ENCODE measurements at places on chromosomes 4 and X.

DNA sequence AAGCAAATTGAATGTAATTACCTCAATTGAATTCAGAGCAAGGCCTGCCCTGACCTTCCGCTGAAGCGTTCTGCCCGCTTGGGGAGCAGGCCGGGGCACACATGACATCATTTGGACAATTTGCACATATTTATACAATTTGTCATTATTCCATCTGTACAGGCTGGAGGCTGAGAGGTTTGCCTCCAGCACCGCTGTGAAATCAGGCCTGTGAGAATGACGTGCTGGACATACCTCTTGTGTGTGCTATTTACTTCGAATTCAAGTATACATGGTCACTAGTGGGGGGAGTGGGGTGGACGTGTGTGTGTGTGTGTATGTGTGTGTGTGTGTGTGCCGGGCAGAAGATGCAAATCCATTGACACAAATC is 285.6 kb downstream of the SHOX start:
- DNase-seq: no peak

GRCh38 chrX:149495573-149496071 is 9.5 kb downstream of the IDS start:
- no peak for DNase-seq

DNA sequence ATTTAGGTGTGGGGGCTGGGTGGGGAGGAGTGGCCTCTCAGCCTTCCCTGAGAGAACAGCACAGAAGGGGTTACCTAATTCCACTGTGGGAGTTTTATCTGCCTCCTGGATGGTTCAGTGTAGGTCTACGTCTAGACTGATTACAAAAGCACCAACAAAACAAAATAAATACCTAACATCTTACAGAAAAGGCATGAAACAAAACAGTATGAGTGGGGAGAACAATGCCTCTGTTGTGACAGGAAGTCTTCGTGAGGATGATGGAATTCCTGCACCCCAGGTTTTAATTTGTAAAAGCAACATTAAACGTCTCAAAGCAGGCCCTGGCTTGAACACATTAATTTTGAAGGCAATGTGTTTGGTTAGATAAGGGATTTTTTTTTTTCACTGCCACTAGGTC is 112.1 kb upstream of the GPC4 start:
- DNase-seq: no peak

GRCh38 chrX:102515975-102516941 is at the start of gene TMSB15A:
Gene TMSB15A (minus strand): TSS chrX:102516739.
- DNase-seq: peak; percentile 24

GRCh38 chr4:118957722-118958445 is 69.2 kb downstream of the SYNPO2 start:
- DNase-seq: no peak

- DNase-seq: no peak
These were observed 10.3 kb downstream of the CTBP1 start for GRCh38 chr4:1238676-1239000.

- peak; percentile 39 for DNase-seq
These were observed 159.1 kb downstream of the NSUN7 start for GRCh38 chr4:40908702-40909362.

DNA sequence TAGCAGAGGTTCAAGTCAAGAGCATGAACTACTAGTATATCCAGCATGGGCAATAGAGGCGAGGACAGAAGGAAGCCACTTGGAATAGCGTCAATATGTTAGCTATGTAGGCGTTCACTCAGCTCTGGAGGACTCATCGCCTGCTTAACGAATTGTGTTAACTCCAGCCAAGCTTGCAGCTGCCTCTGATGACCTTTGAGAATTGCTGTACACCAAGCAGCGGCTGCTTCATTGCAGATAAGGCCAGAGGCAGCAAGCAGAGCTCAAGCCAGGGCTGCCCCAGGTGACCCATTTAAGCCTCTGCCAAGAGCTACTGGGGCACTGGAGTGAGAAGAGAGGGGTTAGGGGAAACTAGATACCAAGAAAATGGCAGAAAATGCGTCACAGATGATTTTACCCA is 160.2 kb upstream of the IGFBP7 start:
- DNase-seq: no peak

DNA sequence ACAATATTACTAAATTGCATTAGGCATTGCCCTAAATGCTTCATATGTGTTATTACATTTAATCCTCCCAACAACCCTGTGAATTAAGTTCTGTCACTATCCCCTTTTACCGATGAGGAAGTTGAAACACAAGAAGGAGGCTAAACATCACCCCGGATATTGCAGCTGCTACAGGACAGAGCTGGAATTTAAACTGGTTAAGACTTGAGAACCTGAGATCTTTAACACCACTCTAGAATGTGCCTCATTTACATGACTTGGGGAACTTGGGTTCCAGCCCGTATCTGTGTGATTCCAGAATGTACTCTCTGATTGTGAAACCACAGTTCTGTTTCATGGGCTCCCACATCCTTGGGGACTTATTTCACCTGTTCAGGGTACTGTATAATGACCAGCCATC is 165.1 kb upstream of the PPARGC1A start:
- DNase-seq: no peak

DNA sequence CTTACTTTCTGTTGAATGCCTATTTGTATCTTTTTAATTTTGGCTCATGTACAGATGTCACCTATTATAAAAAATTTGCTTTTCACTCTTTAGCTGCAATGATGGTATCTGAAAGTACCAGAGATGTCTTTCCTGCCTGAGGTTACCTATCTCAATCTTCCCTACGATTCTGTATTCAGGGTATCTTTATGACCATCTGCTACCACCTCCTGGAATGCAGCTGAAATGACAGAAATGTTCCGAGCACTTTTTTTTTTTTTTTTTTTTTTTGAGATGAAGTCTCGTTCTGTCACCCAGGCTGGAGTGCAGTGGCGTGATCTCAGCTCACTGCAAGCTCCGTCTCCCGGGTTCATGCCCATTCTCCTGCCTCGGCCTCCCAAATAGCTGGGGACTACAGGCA is 136.4 kb downstream of the REPS2 start:
- no peak for DNase-seq

DNA sequence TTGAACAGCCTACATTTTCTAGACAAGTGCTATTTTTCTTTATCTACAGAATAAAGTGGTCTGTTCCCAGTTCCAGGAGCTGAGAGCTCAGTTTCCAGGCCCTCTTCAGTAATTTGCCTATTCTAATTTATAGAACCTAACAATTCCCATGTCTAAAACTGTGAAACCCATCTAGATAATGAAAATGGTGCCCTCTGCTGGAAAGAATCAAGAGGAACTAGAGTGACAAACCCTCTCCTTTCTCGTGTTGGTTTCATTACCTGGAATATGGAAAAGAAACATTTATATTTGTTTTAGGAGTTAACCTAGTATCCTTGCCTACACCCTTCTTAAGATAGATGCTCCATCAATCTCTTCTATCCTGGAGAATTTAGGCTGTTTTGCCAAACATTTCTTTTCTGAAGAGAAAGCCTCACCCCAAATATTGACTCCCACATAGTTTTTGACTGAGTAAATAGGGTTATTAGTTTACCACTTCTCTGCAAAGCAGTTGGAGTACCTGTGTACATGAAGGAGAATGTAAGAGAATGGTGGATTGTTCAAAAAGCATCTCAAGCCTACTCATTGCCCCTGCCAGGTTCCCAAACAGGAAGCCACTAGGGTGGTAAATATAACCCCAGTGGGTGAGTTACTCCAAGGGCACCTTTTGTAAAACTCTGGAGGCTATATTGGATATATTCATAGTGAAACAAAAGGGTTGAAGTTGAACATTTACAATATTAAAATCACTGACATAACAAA is 121.6 kb downstream of the RASL11B start:
- no peak for DNase-seq

- DNase-seq: no peak
These were observed 185.2 kb downstream of the SPRY1 start for GRCh38 chr4:123581802-123582201.

- DNase-seq: no peak
These were observed 117.2 kb downstream of the TEX13C start for GRCh38 chrX:125436855-125437254.

GRCh38 chr4:61889117-61889516 is 689.0 kb downstream of the ADGRL3 start:
- DNase-seq: no peak

GRCh38 chr4:90254357-90254756 is 127.2 kb downstream of the CCSER1 start:
- DNase-seq: no peak

DNA sequence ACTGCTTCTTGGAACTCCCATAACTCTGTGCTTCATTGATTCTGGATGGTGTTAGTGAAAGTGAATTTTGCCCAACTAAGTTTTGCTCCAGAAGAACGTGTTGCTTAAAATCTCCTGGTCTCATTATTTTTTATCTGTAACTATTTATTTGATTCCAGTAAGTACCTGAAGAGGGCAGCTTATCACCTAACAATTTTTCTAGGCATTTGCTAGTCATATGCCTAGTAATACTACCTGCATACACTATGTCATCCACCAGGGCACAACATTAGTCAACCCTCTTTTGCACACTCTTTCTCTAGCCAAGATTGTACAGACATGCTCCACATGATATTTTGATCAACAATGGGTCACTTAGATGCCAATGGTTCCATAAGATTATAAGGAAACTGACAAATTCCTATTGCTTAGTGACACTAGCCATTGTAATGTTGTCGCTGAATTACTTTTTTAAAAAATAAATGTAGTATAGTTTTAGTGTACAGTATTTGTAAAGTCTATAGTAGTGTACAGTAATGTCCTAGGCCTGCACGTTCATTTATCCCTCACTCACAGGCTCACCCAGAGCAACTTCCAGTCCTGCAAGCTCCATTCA is 499.9 kb upstream of the AADAT start:
- DNase-seq: no peak

DNA sequence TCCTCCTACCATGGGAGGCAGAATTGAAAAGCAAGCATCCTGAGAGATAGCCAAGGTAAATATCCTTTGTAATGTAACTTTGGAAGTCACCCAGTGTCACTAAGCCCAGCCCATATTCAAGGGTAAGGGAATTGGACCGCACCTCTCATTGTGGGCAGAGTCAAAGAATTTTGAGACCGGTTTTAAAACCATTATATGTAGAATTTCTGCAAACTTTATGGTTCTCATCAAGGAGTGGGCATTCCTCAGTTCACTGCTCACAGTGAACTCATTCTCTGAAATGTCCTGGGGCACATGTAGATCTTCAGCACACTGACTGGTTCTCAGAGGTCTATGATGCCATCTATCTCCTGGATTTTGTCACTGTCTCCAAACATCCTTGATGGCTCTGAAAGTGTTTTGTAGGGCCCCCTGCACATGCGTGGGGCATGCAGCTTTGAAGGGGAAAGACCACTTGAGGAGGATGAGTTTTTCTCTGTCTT is 35.3 kb upstream of the CHRNA9 start:
- no peak for DNase-seq

DNA sequence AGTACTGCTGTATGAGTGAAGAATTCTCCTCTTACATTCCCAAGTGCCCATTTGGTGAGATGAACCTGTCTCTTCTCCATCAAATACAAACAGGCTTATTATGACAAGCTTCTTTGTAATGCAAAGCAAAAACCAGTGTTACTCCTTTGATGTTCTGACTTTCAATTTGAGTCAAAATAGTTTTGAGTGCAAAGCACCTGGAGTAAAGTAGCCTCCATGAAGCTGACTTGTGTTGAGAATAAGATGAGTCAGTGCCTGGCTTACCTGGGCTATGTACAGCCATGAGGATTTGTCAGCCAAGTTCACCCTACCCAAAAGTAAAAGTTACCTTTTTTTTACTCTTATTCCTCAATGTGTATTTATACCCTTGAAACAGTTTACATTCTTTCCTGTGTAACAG is 132.5 kb upstream of the FMR1 start:
- no peak for DNase-seq

GRCh38 chrX:23380581-23380980 is 45.9 kb downstream of the PTCHD1 start:
- DNase-seq: no peak

DNA sequence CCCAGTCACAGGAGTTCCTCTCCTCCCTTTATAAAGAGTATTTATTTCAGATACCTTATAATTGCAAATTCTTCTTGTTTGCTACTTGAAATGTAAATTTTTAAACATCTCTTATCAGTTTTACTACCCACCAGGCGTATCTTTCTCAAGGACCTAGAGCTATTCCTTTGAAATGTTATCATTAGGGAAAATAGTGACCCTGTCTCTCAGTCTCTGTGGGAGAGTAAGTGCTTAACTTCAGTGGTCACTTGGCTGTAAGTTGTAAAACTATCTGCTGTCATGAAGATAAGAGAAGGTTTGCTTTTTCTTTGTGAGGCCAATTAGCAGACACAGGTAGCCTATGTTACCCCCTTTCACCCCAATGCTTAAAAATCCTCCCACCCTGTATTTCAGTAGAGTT is 241.6 kb downstream of the TACR3 start:
- no peak for DNase-seq

All from activated T-helper 9 cell treated with anti-CD3 and anti-CD28 coated beads, Interleukin-2, amount 50 U/mL, for 16 hours (primary cell).